ENCODE measurements at places on chromosomes 13 and 19.

GRCh38 chr13:110506859-110507566 is 54.5 kb downstream of the RAB20 start:
- DNase-seq, result no peak

GRCh38 chr19:6133231-6133630 is 2.2 kb upstream of the ACSBG2 start:
- DNase-seq, result no peak

GRCh38 chr19:2421581-2422306 is 5.6 kb downstream of the TIMM13 start:
- no peak for DNase-seq

DNA sequence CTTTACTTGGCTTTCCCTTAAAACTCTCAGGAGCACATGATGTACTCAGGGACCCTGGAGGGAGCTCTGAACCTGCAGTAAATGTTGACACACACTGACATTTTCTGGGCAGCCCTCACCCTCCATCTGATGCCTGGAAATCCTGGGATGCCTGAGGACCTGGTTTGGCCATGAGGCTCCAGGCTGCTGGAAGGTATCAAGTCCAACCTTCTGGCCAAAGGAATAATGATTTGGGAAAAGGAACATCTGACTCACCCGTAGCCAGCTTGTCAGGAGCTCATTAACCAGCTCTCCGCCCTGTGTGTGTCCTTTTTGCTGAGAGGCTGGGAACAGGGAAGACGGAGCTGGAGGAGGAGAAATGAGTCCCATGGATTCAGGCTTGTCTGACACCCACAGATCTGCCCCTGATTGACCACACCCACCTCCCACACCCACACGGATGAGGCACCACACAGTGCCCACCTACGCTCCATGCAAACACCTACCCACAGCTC is 10.3 kb downstream of the ZNF558 start:
- no peak for DNase-seq

DNA sequence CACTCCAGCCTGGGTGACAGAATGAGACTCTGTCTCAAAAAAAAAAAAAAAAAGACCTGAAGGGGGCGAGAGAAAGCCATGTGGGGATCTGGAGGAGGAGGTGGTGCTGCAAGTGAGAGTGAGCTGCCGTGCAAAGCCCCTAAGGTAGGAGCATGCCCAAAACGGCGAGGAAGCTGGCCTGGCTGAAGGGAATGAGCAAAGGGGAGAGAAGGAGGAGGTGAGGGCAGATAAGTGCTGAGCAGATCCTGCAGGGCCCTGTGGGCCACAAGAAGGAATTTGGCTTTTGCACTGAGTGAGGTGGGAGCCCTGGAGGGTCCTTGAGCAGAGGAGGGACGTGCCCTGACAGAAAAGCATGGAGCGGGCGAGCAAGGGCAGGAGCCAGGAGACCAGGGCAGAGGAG is 19.4 kb upstream of the ADGRE5 start:
- peak; percentile 48 for DNase-seq

All from GM13977 (cell line).